ENCODE measurements at places on chromosomes 12 and 14.

DNA sequence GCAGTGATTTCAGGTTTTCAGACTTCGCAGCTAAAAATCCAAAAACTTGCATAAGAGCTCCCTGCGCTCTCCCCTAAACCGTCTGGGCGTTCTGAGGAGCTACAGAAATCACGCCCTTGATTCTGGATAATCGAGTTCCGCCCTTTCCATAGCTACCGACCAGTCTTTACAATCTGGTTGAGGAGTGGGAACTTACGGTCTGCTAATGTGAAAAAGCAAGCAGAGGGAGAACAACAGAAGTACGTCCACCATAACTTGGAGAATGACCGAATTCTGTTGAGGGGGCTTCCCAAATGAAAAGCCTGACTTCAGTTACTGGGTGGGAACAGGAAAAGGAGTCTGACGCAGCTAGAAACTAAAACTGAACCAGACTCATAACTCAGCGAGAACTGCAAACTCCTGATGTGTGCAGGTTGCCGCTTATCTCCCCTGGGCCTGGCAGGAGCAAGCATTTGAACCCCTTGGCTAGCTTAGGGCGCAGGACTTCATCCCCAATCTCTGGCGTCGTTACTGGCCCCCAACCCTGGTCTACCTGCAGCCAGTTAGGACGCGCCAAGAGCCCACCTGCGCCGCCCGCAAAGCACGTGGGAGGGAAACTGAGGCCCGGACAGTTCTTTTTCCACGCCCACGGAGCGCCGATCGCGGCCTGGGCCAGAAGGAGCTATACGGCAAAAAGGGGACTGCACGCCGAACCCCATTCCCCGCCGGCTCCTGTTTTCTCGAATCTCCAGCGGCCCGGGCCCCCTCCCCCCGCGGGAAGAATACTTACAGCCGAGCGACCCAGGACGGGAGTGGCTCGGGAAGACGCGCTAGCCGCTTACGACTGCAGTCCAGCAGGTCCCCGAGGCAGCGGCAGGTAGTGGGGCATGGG is 838 bp downstream of the LRIG3 start:
- DNase-seq: peak; percentile 14

- no peak for DNase-seq
These were observed 29.3 kb downstream of the HECTD4 start for GRCh38 chr12:112352921-112353320.

DNA sequence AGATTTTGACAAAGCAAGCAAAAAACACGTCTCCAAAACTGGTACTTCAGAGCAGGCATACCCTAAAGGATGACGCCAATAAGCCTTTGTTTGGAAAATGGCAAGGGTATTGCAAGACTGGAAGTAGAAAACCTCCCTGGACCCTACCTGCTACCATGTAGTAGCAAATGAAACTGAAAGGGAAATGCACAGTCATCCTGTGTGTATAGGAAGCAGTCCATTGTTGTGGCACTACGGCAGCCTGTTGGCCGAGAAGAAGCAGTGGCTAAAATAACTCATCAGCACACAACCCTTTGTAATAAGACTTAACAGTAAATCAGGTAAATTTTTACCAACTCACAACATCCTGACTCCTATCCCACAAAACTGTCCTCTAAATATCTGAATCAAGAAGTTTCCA is 386.4 kb downstream of the RGS6 start:
- DNase-seq: no peak

DNA sequence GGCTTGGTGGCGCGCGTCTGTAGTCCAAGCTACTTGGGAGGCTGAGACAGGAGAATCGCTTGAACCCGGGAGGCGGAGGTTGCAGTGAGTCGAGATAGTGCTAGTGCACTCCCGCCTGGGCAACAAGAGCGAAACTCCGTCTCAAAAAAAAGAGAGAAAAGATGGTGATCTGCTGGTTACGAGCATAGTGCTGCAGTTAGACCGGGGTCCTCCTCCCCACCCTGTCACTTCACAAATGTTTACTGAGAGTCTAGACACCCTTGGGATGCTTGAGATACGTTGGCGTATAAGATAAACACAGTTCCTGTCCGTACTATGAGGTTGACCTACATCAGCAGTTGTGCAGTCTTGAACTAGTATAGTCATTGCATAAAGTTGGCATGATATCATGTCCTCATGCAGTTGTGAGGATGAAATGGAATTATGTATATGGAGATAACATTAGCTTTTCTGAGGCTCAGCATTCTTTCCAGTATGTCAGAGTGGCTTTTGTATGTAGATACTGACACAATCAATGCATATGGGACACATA is 787 bp downstream of the ACAD10 start:
- DNase-seq: no peak

- no peak for DNase-seq
These were observed 4.4 kb upstream of the SMIM41 start for GRCh38 chr12:52074971-52075724.
